Muscle of back (tissue), 13 donors: ENCODE measurements at places on chromosomes 13 and 19.

DNA sequence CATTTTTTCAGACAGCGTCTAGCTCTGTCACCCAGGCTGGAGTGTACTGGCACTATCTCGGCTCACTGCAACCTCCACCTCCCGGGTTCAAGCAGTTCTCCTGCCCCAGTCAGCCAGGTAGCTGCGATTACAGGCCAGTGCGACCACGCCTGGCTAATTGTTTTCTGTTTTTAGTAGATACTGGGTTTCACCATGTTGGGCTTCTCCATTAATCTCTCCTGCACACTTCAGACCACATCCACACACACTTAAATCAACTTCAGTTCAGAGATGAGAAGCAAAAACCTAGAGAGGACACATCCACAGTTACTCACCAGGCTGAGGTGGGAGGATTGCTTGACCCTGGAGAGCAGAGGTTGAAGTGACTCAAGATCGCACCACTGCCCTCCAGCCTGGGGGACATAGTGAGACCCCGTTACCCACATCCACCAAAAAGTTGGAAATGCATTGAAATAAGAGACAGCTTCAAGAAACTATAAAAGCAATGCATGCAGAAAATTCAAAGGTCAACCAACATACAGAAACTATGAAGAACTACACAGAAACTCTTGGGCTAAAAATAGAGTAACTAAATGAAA is 42.3 kb downstream of the ZNF611 start:
- DNase-seq = no peak

GRCh38 chr13:100108913-100109507 is 20.1 kb downstream of the PCCA start:
- no peak for DNase-seq

GRCh38 chr19:52099497-52100138 is 4.1 kb upstream of the ZNF841 start:
- no peak for DNase-seq

DNA sequence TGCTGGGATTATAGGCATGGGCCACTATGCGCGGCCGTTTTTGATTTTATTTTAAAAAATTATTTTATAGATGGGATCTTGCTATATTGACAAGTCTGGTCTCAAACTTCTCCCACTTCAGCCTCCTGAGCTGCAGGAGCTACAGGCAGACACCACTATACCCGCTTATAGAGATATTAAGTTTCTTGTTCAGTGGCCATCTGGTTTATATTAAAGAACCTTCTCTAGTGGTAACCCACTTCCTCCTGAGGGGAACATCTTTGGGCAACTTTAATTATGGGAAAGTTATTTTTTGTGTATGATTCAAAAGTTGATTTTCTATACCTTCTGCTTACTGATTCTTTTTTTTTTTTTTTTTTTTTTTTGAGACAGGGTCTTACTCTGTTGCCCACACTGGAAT is 172.7 kb downstream of the KLF5 start:
- no peak for DNase-seq

- DNase-seq = no peak
These were observed 63.4 kb downstream of the SLAIN1 start for GRCh38 chr13:77760893-77761292.

DNA sequence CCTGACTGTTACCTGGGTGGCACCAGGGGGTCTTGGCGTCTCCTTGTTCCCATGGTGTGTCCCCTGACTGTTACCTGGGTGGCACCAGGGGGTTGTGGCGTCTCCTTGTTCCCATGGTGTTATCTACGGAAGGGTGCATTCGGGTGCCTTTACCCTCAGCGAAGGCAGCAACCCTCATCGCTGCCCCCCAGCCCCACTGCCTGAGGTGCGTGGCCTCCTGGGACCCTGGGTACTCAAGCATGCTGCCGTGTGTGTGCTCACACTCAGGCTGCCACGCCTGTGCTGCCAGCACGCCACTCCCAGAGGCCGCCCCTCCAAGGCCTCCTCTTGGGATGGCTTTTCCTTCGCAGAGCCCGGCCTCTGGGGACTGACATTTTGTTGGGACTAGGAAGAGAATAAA is 25.1 kb downstream of the TFDP1 start:
- no peak for DNase-seq

DNA sequence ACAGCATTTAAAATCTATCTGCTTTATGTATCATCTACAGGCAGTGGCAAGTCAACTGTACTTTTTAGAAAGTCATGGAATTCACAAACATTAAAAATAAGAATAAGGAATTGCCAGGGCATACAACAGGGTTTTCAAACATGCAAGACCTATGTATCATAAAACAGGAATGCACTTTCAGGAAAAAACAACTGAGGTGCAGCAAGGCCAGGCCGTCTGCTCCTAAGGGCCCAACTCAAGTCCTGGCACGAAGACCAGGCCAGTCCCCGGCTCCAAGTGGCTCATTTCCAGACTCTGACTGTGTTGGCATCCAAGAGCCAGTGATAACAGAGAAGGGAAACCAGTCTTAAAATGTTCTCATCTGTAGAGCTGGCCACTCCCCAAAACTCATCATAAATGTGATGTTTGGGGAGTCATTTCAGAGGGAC is 7.1 kb downstream of the RFX2 start:
- DNase-seq = peak; percentile 75

GRCh38 chr19:28968721-28969120 is 244.2 kb downstream of the UQCRFS1 start:
- DNase-seq = no peak

DNA sequence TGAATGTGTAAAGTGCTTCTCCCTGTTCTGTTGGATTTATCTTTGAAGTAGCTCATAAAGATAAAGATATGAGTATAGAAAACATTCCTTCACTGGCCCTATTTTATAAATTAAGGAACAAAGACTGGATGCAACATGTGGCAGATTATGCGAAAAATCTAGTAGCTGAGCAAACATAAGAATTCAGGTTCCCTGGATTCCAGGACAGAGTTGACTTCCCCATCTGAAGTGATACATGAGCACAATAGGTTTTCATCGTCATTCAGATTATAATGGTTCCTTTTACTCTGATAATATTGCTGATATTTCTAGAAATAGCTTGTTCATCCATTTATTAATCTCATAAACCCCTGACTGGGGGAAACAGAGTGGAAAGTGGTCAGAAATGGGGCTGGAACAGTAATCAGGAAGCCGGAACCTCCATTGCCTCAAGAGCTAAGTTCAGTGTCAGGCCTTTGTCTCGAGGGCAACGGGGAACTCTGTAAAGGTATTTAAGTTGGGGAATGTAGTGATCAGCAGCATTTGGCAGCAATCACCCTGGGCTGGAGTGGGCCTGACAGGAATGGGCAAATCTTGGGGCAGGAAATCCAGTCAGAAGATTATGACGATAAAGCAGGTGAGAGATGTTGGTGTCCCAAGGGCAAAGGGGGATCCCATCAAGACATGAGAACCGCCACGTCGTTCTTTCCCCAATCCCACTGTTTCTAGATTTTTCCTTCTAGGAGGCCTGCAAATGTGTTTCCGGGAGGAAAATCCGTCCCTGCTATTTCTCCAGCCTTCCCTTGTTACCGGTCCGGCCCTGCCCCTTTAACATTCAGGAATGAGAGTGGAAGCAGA is 232.5 kb upstream of the SERP2 start:
- no peak for DNase-seq

DNA sequence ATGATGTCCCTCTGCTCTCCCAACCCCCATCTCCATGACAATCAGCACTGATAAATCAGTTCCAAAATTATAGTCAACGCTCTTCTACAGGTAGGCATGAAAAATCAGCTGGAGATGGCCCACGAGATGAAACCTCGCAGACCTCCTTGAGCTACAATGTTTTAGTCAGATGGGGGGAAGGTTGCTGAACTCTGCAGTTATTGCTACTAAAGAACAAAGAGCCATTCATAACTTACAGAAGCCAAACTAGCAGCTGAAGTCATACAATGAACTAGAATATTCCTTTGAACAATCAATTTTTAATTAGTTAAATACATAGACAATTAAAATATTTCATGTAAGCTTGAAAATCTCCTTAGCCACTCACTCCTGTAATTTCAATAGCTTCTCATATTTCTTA is 179.2 kb downstream of the NHLRC3 start:
- DNase-seq = no peak

DNA sequence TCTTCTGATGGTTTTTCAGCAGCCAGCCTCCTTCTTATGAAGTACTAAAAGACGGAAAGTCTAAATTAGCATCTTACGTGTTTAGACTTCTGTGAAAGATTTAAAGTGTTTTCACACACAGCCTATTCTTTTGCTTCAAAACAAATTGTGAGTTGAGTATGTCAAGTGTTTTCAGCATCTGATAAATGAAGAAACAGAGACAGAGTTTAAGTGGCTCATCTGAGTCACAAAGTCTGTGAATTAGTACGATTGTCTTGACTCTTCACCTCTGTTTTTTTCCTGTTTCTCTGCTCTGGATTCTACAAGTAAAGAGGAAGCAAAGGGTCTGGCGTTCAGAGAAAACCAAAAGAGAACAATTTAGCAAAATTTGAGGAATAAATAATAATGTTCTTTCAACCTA is 116.4 kb downstream of the FRY start:
- no peak for DNase-seq

DNA sequence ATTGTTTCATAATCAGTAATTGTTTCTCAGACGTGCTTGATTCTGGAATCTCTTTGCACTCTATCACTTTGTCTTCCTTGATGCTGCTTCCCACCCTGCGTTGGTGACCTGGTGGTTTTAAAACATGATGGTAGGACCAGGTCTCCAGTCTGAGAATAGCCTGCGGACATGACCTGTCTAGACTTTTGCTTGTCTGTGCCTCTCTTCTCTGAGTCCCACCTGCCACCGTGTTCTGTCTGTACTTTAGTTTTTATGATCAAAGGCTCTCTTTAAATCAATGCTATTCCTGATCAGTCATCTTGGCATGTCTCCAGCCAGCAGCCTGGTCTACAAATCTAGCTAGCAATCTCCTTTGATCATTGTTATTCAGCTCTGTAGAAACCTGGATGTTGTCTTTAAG is 933.9 kb downstream of the DIAPH3 start:
- no peak for DNase-seq

- DNase-seq = no peak
These were observed 436.7 kb upstream of the ZNF507 start for GRCh38 chr19:31908496-31909225.

GRCh38 chr13:65638572-65639168 is 1591.5 kb downstream of the PCDH9 start:
- DNase-seq = peak; percentile 16

GRCh38 chr13:46523972-46524752 is 28.8 kb upstream of the LRCH1 start:
- DNase-seq = peak; percentile 64

DNA sequence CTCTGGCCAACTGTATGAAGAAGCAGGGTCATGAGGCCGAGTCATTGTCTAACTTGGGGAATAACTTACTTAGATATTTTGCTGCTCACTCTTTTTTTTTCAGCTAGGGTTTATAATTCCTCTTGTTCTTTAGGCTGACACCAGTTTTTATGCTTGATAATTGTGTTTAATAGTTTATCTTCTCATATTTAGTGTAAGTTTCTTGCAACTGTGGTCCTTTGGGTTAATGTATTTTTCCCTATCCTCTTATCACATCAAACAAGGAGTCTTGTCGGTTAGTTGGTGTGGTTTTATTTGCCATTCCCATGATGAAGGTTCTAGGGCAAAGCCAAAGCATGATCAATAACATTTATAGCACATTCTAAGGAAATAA is 204.6 kb downstream of the NUFIP1 start:
- no peak for DNase-seq

DNA sequence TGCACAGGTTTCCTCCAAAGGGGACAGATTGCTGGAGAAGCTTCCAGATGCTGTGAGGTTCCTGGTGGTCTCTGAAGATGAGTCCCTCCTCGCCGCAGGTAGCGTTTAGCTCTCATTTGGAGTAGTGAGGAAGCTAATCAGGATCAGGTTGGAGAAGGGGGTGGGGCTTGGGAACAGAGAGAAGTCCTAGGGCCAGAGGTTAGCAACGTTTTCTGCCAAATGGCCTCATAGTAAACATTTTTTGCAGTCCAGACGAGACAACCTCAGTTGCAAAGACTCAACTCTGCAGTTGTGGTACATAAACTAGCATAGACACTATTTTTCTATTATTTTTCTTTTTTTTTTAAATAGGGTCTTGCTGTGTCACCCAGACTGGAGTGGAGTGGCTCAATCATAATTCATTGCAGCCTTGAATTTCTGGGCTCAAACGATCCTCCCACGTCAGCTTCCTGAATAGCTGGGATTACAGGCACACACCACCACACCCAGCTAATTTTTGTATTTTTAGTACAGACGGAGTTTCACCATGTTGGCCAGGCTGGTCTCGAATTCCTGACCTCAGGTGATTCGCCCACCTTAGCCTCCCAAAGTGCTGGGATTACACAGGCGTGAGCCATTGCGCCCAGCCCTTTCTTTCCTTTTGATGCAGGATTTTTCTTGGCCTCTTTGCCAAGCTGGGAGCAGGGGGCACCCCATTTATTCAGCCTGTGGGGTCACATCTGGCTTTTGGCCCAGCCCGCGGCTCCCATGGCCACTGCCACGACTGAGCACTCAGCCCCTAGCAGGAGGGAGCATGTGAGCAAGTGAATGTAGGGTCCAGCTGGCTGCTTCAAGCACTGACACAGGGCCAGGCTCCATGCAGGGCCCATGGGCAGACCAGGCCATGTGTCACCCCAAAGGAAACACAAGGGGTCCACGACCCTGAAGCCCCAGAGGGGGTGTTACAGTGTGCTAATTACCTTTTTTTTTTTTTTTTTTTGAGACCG is 34.4 kb upstream of the SIN3B start:
- no peak for DNase-seq

DNA sequence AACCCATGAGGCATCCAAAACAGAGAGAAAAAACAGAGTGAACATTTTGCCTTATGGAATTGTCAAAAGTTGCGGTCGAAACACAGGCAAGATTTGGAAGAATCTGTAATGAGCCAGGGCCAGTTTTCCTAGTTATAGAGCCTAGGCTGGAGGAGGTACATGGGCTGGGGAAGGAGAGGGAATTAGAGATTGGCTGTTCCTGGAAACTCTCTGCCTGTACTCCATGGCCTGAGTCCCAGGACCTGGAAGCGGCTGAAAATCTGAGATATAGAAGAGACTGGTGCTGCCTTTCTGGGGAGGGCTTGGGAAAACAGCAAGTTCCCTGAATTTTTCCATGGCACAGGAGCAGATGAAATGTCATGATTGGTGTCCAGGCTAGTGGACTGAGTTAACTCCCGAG is 122.8 kb upstream of the KLF12 start:
- DNase-seq = peak; percentile 44

GRCh38 chr19:49766930-49767299 is at the start of gene AP2A1:
TSS of gene AP2A1 (plus strand) at chr19:49767001. CDS start at chr19:49767134, 133 bp downstream.
- no peak for DNase-seq
